ENCODE measurements at places on chromosomes 4 and X. TPM values are rescaled to one million over a fixed set of nuclear protein-coding genes. Genes with fewer than 3 reads are reported as not detected.

PROM1 gene
- not detected for total RNA-seq

TKTL2 gene
- total RNA-seq = not detected

MCF2 gene
- 0.61 TPM for total RNA-seq

HSFX3 gene
- not detected for total RNA-seq

ALAS2 gene
- total RNA-seq = not detected

TNIP3 gene
- total RNA-seq = 0.62 TPM

GAB3 gene
- 5.6 TPM for total RNA-seq

P2RY4 gene
- not detected for total RNA-seq

DUSP9 gene
- total RNA-seq = not detected

MUC7 gene
- total RNA-seq = not detected

DDX60 gene
- total RNA-seq = 8.2 TPM
